NCI-H1694 treated with DMSO at 0.1 percent for 48 hours (cell line): ENCODE measurements at places on chromosomes 1 and 21.

- DNase-seq, result no peak
Observed at GRCh38 chr1:13683206-13683605, 16.8 kb upstream of the PRDM2 start.

DNA sequence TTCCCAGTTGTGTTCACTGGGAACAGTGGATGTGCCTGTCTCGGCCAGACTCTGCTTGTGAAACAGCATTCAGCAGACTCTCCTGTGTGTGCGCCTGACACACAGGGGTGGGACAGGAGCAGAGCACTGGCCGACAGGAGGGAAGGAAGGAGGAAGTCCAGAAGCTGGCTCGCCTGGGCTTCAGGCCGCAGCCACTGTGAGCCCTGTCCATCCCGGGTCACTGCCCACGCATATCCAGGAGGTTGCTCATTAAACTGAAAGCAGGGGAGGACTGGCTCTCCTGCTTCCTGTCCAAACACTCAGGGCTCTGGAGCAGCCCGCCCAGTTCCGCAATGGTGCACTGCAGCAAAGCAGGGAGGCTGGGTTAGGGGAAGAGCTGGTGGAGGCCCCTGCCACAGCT, 218.7 kb upstream of the VAMP3 start:
- no peak for DNase-seq

DNA sequence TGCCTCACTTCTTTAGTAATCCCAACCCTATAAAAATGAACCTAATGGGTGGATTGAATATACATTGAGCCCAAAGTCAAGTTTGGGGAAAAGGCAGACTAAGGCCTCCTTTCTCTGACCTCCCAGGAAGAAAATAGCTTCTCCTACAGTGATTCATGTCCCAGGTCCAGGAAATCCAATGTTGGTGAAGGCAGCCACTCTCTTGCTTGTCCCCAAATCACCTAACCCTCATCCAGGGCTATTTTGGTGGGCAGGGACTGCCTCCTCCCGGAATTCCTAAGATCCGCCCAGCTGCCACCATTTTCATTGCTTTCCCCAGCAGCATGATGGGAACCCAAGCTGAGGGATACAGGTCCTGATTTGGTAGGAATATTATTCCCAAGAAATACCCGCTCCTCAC, 8.4 kb downstream of the MYOG start:
- no peak for DNase-seq

DNA sequence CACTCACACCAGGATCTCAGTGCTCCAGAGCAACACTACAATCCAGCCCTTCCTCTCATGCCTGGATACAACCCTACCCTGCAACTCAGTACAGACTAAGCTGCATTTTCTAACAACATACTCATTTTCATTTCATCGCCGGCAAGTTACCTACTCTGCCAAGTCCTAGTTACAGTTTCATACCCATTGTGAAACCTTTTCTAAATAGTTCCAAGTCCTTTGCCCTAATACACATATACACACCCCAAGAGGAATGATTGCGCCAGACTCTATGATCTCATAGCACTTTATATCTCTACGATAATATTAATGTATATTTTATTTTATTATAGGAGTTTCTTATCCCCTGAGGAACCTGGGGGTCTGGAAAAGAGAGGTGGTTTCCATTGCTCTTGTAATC, 122.4 kb downstream of the LMX1A start:
- no peak for DNase-seq

- no peak for DNase-seq
Observed at GRCh38 chr1:32988665-32989064, 24.1 kb upstream of the RNF19B start.

DNA sequence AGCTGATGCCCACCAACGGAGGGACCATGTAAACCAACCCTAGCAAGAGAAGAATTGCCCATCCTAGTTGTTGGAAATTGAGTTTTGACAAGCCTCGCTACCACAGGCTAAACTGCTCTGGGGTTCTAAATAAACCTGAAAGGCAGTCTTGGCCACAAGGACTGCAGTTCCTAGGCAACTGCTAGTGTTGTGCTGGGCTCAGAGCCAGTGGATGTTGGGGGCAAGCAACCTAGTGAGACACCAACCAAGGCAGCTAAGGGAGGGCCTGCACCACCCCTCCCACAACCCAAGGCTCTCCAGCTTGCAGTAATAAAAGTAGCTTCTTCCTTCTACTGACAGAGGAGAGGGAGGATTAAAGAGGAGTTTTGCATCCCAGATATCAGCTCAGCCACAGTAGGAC, 102.4 kb upstream of the PKN2 start:
- DNase-seq, result no peak

- no peak for DNase-seq
Observed at GRCh38 chr1:156796340-156797097, 20.1 kb downstream of the SH2D2A start.

- DNase-seq, result no peak
Observed at GRCh38 chr1:224707843-224708725, 92.0 kb downstream of the CNIH3 start.

DNA sequence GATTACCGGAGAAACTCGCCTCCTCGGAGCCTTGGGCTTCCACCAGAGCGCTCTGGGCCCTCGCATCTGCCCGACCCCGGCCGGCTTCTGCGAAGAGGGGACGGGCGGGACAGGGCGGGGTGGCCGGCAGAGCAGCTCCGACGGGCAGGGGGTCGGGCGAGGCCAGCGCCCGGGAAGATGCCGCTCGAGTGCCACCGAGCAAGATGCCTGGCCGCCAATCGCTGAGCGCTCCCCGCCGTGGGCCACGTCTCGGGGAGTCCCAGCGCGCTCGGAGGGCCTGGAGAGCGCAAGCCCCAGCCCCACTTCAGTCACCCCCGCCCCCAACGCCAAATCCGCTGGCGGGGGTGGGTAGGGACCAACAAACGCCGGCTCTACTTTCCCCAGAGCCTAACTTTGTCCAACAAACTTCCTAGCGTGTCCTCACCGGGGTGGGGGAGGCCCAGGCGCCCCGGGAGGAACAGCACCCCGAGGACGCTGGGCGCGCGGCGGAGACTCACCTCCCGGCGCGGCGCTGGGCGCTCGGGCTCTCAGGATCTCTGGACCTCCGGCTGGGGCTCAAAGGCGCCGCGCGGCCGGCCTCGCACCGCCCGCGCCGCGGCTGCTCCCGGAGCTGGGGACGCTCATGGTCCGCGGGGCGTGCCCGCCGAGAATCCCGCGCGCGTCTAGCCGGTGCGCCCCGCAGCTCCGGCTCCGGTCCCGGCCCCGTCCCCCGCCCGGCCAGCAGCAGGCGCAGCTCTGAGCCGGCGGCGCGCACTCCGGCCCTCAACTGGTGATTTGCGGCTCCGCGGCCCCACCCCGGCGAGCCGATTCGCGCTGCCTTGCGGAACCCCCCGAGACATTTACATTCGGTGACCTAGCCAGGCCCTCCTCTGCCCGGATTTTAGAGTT, at the start of gene BCAR3:
Gene BCAR3 (minus strand): TSS at position 737 of the 888 bp plus-strand sequence. CDS start 6,907 bp downstream, outside the sequence.
- DNase-seq, result no peak

DNA sequence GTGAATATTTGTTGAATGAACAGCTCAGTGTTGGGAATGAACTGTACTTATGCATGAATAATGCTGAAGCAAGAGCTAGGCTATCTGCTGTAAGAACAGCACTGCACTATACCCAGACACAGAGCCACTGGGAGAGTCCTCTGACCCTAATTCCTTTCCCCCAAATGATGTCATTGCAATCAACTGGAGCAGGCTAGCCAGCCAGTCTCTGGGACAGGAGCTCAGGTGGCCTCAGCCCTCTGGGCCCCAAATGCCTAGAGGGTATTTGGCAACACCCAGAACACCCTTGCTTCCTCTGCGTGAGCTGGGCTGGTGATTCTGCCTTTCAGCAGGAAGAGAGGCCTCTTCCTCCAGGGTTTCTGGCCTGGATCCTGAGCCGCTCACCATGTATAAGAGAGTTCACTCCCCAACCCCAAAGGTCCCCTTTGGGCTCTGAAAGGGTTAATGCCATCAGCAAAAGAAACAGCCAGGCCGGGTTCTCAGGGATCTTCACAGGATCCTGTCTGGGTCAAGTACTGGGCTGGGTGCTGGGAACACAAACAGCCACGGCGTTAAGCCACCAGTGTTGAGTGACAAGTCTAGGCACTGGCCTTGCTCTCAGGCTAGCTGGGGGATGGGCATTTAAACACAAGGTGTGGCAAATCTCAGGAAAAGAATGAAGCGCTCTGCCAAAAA, 3.7 kb upstream of the PADI4 start:
- peak; percentile 86 for DNase-seq

DNA sequence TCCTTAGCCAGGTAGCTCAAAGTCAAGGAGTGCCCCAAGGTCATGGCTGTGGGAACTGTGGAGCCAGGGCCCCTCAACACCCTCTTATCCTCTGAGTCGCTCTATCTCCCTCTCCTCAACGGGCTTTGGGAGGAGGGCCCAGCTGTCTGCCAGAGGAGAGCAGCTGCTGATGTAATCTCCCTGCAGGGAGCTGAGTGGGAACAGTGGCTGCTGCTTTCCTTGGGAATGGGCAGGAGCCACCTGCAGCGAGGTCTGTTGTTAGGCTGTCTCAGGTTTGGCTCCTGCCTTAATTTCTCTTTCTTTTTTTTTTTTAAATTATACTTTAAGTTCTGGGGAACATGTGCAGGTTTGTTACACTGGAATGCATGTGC, 58.8 kb upstream of the MAP1LC3C start:
- DNase-seq, result no peak

GRCh38 chr1:176315519-176316220, 108.6 kb upstream of the COP1 start:
- DNase-seq, result no peak

DNA sequence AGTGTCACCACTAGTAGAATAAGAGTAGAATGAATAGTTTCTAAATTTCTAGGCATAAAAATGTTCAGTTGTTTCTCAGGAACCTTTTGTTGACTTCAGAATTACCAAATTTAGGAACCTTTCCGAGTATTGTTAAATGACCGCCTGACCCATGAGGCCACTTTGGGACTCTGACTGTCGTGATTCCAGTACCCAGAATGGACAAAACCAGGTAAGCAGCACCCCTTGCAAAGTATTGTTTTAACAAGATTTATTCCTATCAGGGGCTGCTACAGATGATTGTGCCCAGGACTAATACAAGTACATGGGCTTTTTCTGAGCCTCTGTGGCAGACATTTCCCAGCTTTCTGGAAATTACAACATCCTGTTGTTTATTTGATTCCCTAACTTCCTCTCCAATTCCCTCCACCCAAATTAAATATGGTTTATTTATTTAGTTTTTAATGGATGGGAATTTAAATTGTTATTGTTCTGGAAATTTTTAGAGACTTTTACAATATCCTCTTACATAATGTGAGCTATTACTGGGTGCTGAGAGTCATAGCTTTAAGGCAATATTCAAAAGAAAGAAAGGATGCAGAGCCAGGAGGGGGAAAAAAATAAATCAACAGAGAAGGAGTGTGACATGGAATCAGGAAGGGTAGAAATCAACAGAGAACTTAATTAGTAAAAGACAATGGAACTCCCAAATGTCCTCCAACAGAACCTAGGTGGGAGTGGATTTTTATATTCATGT, 37.4 kb upstream of the NTPCR start:
- no peak for DNase-seq

GRCh38 chr1:16205891-16206546, 6.4 kb downstream of the ARHGEF19 start:
- DNase-seq, result no peak

DNA sequence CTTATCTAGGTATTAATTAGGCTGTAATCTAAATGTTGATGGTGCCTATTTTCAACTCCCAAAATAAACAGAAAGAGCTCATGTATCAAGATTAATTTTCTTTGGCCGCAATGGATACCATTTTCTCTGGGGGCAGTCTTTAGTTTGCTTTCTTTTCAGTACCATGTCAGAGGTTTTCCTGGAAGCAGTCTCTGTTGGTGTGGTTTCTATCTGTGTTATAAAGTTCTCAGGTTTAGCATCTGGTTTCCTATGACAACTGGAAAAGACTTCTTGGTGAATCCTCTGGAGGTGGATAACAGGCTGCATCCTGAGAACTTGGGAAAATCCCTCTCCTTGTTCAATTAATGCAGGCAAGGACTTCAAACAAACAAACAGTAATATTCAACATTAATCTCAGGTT, 38.7 kb upstream of the BATF3 start:
- DNase-seq, result no peak

- no peak for DNase-seq
Observed at GRCh38 chr1:157959750-157960149, 33.7 kb upstream of the KIRREL1 start.

GRCh38 chr1:151968058-151968457, 25.6 kb downstream of the S100A10 start:
- DNase-seq, result peak; percentile 28

DNA sequence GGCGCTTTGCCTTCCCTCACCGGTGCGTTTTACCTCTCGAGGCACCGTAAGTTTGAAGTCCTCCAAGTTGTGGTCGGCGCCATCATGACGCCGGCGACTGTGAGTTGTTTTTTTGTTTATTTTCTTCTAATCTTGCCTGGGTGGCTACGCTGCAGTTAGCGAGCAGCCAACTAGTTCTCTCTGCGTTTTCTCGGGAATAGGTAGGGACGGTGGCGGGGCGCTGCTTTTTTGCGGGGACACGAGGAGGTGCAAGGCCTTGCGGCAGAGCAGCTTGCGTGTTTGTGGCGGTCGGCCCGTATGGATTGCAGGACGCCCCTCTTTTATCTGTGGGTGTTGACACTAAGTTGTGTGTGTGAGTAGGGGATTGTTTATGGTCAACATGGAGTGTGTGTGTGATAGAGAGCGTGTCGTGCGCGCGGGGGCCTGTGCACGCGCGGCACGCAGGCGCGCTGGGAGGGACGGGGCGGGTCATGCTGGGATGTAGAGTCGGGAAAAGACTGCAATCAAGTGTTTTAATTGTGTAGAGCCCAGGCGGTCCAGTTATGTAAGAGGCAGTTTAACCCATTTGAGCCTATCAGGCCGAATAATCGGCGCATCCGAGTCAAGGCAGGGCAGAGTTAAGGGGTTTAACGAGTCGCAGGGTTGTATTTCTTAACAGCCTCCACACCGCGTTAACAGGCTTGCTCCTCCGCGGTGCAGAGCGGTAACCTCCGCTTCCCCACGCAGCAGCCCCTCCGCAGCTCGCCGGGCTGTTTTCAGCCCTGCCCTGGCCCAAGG, 1.2 kb upstream of the NEGR1 start:
- DNase-seq, result peak; percentile 83

GRCh38 chr21:29022166-29022565, 2.3 kb upstream of the USP16 start:
- no peak for DNase-seq

- DNase-seq, result no peak
Observed at GRCh38 chr1:220271706-220272046, 577 bp downstream of the RAB3GAP2 start.

DNA sequence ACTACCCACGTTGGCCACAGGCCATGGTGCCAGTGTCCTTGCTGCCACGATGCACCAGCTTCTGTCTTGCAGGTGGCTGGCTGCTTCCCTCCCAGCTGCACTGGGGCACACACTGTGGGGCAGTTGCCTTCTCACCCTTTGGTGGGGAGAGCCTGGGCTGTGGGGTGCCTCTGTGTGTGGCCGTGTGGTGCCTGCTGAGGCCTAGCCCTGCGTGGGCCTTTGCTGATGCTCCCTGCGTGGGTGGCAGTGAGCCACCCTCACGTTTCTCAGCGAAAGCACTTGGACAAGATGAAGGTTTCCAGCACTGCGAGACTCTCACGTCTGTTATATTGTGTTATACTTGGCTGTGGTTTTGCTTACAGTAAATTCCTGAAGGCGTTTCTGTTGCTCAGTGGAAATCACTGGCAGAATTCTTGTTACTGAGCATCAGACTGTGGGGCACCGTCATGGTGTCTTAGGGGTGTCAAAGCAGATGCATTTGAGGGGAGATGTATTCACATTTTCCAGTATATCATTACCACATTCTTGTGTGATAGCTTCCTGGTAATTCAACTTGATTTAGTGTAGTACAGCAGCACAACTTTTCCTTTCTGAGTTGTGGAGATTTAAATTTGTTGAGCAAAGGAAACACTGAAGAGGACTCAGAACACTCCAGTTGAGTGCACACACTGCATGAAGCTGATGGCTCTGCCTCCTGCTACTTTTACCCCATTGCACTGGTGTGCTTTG, 124.7 kb downstream of the PCBP3 start:
- no peak for DNase-seq
